ENCODE measurements at places on chromosomes 5 and 9.

DNA sequence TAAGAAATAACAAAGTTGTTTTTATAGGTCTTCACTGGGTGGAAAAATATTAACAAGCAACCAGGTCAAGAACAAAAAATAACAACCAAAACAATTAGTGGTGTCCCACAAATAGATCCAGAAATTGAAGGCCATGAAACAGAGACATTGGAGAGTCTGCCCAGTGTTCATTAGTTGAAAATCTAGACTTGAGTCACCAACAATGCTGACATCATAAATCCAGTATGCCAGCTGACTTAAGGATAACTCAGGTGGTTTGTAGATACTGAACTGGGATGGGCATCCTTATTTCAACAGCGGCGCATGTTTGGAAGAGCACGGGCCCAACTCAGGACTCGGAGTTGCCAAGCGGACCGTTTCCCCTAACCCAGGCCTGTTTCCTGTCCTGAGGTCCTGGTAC, 80.7 kb upstream of the TNFAIP8 start:
- DNase-seq: peak; percentile 49

DNA sequence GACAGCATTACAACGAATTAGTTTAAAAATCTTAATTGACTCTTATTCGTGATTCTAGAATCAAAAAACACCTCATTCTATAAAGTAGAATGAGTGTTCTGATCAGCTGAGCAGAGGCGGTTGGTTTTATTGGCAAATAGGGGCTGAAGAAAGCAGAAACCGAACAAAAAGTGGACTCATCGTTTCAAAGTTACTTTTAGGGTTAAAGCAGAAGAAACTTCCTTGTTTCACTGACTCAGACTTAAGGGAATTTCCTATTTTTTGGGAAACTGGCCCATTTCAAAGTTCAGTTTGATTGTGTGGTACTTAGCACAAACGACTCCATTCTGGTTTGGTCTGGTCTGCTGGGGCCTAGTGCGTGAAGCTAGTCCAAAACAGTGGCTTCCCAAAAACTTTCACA, 862 bp upstream of the NDUFB6 start:
- no peak for DNase-seq

DNA sequence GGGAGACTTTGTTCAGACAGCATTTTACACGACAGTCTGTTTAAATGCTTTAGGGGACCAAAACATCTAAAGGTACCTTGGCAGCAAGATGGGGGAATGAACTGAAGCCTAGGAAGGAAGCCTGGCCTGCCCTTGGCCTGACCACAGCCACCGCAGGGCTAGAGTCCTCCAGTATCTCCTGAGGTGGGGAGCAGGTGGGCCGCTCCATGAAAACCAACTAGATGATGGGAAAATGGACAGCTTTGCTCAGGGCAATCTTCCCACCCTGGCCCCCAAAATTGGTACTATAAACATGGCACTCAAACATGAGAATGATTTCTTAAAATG, 153.3 kb downstream of the AUH start:
- DNase-seq: no peak

GRCh38 chr9:31702957-31703356, 681.5 kb upstream of the ACO1 start:
- DNase-seq: no peak

DNA sequence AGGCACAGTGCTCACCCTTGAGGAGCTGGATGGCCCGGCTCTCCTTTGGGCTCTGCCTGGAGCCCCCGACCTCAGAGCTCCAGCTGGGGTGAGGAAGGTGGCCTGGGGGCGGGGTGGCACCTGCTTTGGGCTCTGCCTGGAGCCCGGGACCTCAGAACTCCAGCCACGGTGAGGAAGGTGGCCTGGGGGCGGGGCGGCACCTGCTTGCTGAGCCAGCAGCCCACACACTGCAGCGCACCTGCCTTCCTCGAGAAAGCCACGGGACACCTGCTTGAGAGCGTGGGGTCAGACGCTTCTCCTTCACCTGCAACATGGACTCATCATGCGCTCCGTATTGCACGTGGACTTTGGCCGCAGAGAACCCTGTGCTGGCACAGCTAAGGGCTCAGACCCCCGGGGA, 51.8 kb downstream of the IRX2 start:
- DNase-seq: no peak

DNA sequence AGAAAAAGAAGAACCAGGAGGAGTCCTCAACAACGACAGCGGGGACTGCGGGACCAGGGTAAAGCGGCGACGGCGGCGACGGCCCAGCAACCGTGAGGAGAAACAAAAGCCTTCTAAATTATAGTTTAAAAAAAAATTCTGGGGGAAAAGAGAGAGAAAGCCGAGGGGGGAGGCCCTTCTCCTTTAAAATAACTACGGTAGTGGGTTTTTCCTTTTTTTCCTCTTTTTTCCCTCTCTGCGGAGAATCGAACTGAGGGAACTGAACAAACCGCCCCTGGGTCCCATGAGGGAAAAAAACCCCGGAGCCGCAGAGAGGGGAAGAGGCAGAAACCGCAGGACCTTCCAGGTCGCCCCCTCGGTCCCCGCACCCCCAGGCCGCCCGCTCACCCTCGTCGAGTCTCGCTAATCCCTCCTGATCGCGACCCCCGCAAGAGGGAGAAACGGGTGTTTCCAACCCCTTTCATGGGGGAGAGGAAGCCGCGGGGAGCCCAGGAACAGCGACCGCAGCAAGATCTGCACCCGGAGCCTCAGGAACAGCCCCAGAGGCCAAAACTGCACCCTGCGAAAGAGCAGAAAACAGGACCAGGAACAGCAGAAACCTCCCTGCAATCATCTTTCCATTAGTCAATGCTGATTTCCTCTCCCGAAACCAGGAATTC, 453 bp downstream of the CPEB4 start:
- peak; percentile 40 for DNase-seq

GRCh38 chr5:59079622-59080620, 497.0 kb downstream of the RAB3C start:
- peak; percentile 90 for DNase-seq

- DNase-seq: no peak
Observed at GRCh38 chr9:72911247-72911775, 41.5 kb downstream of the ALDH1A1 start.

GRCh38 chr5:9507974-9508373, 37.9 kb downstream of the SEMA5A start:
- peak; percentile 38 for DNase-seq

DNA sequence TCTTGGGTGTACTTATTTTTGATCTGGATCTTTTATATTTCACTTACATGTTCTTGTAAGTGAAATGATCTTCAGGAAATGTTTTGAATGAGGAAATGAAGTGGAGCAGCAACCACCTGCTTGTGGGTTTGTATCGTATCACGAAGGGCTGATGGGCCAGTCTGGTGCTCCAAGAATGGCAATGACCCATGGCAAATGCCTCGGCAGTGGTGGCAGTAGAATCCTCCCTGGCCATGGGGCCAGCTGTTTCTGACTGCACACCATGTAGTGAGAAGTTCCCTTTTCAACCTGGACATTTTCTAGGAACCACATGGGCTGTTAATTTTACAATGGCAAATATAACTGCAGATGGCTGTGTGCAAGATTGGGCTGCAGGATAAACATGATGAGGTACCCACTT, 29.9 kb downstream of the MAT2B start:
- no peak for DNase-seq

- no peak for DNase-seq
Observed at GRCh38 chr5:1896602-1897376, 14.1 kb upstream of the IRX4 start.

GRCh38 chr5:54520438-54520846, 2.9 kb downstream of the SNX18 start:
- DNase-seq: peak; percentile 61

- DNase-seq: no peak
Observed at GRCh38 chr5:134003064-134003816, 1.5 kb downstream of the VDAC1 start.

DNA sequence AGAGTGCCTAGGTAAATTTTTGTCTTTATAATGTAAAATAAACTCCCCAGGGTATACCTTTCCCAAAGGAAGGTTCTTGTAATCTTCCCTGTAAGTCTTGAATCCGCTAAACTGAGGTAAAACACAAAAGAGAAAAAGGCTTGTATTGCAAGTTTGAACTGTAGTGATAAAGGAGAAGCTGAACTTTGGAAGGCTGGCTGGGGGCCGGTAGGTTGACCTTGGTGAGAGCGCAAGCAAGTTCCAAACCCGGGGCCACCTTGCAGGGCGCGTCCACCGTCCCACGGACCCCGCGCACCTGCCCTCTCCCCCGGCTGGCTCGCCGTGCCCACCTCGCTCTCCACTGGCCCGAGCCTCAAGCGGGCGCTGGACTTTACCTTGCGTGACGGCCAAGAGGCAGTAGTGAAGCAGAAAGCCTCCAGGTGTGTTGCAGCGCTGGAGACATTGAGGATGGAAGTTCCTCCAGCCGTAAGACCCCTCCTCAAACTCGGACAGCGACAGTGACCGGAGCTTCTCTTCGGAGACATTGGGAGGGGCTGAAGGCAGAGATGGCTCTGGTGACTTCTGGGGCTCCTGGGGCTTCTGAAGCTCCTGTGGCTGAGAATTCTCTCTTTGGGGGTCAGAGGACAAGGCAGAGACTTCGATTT, 428 bp downstream of the SLCO4C1 start:
- DNase-seq: no peak

DNA sequence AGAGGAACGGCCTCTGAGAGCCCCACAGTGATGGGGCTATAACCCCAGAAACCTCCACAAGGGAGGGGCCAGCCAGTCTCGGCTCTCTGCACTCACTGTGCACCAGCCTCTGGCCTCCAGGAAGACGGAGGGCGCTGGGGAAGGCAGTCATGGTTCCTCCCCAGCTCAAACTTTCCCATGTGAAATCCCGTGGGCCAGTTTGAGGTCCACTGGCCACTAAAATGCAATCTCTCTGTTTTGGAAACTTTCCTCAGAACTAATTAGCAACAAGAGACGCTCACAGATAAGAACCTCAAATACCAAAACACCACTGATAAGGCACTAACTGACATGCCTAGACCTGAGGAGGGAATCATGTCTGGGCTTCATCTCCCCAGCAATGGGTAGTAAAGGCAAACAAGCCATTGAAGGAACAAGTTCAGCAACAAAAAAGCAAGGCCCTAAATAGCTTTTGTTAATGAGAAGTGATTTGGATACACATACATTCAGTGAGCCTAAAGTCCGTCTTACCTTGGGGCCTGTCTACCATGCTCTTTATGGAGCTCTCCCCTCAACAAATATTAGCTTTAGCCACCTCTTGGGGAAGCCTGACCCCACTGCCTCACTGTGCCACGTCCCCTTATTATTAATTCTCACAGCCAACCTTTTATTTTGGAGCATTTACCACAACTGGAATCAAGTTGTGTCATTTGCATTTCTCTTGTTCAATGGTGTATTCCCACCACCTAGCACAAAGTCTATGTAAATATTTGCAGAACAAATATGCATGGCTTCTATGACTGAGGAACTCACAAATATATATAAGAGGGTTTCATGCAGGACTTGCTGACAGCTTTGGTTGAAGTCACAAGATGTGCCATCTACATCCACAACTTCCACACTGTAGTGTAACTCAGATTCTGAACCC, 56.1 kb upstream of the GLRX start:
- DNase-seq: no peak

- DNase-seq: peak; percentile 66
Observed at GRCh38 chr5:102815540-102816332, 60.6 kb downstream of the PAM start.

GRCh38 chr9:86352440-86353077, 1.7 kb downstream of the TUT7 start:
- peak; percentile 29 for DNase-seq

DNA sequence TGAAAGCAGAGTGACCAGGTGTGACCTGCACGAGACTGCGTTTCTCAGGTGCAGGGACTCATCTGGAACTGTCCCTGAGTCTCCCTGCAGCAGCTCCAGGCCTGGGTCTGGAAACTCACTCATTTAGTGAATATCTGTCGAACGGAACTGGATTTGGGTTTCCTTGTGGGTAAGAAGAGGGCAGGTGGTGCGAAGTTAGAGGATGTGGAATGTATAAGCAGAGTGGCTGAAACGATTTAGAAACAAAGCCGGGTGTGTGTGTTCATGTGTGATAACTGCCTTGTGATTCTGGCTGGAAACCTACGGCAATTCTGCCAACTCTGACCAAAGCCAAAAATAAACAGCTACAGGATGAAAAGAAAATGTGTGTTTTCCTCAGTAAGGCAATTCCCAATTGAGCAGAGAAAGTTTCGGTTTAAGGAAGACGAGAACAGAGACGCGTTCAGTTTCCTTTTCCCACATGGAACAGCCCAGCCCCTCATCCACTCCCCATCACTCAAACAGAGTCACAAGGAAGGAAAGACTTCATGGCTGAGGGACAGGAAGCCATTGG, 130.3 kb downstream of the NSG2 start:
- DNase-seq: no peak

- DNase-seq: no peak
Observed at GRCh38 chr5:166713295-166713694, 1578.2 kb upstream of the WWC1 start.

GRCh38 chr5:91225848-91226686, 157.1 kb downstream of the ARRDC3 start:
- no peak for DNase-seq

GRCh38 chr5:38595132-38595745, 38.8 kb upstream of the LIFR start:
- peak; percentile 79 for DNase-seq

DNA sequence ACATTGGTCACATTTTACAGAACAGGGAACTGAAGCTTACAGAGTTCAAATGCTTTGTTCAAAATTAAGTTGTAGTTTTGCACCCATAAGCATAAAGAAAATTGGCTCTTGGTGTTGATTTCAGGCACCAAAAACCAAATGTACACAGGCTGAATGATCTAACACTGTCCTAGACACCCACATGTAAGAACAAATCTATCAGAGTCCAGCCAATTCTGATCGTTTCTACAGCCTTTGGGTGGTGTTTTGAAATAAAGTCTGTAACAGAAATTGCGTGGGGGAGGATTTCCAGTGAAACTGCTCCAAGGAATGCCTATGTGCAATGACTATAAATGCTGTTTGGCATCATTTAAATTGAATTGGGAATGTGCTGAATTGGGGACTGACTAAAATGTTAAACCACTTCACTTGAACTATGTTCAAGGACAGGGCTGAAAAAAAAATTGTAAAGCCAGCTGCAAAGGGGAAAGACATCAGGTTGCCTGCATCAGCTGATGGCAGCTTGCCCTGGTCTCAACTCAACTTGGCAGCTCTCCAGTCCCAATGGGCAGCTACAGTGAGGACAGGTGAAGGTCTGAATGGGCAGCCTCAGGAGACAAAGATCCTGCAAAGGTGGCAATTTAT, 92.2 kb upstream of the TRPC7 start:
- no peak for DNase-seq
